ENCODE measurements at places on chromosomes 13 and 19.

DNA sequence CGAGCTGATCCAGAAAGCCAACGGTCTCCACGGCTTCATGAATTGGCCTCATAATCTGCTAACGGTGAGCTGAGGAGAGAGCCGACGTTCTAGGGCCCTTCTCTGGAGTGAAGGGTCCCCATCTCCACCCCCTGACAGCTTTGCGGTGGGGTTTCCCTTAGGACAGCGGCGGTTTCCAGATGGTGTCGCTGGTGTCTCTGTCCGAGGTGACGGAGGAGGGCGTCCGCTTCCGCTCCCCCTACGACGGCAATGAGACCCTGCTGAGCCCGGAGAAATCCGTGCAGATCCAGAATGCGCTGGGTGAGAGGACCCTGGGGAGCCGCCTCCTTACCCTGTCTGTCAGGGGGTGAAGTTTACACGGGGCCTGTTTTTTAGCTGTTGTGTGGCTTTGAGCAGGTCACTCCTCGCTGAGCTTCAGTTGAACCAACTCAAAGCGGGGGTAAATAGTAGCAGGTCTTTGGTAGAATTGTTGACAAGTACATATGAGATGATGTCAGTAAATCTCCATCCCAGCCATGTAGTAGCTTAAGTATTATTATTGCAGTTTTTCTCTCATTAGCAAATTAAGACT is 801 bp downstream of the QTRT1 start:
- DNase-seq = no peak

DNA sequence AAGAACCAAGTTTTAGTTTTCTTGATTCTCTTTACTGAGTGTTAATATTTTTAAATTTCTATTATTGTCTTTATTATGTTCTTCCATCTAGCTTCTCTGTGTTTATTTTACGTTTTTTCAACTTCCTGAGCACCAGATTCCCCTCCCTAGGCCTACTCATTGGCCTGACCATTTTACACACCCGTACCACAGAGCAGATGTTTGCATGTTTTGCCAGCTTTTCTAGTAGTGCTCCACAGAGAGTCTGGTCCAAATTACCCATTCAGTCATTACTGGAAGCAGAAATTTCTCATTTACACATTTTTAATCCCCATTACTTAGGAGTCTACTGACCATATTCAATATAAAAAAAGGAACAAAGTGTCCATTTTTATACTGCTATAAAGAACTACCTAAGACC is 66.9 kb downstream of the ING1 start:
- DNase-seq = no peak

DNA sequence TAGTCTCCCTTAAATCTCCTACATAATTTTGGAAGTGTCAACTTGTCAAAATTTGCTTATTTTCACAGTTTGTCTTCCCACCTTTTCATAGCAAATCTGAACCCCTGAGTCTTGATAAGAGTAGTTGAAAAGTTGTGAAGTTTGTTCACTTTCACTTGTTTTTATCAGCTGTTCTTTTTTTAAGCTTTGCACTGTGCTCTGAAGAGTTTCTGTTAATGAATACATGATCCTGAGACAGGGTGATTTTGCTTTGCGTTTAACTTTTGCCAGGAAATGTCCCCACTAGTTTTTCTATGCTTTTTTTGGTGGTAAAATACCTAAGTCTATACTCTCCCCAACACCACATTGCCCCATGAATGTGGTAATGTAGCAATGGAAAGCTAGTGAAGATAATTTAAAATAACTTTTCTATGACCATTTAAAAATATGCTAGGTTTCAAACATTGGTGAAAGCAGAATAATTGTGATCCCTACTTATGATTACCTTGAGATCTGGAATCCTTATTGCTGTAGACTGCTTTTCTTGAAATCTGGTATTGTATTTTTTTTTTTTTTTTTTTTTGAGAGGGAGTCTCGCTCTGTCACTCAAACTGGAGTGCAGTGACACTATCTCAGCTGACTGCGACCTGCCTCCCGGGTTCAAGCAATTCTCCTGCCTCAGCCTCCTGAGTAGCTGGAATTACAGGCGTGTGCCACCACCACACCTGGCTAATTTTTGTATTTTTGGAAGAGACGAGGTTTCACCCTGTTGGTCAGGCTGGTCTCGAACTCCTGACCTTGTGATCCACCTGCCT is 5.4 kb downstream of the NUP58 start:
- DNase-seq = no peak

DNA sequence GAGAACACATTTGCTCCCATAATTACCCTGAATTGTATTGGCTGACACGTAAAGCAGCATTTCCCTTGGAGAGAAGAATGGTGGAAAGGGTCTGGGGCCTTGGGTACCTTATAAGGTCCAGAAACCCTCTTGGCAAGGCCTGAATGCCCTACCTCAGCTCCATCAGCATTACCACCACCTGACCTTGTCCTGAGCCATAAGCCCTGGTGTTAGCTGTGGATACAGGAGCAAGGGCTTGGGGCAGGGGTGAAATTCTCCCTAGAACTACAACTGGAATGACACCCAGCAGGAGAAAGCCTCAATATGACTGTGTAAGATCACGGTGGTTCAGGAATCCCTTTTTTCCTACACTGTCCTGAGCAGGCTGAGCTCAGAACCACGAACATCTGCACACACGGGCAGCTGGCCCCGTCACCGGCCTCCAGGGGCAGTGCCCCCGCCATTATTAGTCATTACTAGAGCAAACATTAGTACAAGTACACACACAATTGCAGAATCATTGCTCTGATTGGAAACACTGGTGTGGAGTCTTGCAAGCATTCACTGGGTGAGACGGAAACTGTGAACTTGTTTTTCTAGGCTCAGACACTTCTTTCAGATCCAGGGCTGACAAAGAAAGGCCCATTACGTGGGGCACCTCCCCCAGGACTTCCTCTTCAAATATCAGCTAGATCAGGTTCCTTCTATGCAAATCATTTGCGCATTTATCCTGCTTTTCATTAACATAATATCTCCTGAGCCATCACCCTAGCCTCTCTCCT is 26.8 kb upstream of the MTIF3 start:
- no peak for DNase-seq

GRCh38 chr13:108932196-108932595 is 302.8 kb downstream of the MYO16 start:
- DNase-seq = no peak

DNA sequence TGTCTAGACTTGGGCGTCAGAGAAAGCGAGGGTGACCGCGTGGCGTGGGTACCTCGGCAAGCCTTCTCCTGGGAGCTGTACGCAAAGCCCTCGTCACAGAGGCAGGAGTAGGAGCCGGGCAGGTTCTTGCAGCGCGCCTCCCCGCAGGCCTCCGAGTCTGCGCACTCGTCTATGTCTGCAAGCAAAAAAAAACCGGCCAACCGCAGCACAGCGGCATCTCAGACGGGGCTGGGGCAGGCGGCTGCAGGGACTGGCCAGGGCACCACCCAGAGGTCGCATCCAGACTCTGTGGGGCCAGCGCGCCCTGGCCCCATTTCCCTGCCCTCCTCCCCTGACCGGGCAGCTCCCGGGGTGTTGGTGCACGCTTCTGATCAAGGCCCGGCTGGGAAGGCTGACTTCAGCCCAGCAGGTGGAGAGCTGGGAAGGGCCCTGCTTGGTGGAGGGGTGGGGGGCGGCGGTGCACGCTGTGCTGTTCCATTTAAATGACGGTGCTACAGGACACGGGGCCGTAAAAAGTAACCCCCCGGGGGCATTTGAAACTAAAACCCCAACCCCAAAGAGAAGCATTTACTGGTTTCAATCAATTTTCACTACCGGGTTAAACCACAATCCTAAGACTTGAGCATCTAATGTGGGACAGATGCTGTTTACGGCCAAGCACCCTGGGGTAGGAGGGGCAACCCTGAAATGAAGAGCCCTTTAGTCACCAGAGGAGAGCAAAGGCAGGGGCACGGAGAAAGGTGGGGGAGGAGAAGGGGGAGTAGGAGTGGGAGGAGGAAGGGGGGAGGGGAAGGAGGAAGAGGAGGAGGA is 28.2 kb downstream of the GAS6 start:
- DNase-seq = no peak

DNA sequence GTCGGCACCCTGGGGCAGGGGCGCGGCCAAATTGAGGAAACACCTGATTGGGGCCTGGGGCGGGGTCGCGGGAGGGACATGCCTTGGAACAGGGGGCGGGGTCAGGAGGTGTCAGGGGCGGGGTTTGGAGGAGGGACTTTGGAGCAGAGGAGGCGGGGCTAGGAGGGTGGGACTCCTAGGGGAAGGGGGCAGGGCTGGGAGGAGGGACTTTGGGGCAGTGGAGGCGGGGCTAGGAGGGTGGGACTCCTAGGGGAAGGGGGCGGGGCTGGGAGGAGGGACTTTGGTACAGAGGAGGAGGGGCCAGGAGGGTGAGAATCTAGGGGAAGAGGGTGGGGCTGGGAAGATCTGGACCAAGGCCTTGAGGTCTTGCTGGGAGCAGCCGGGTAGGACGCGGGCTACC is 21.9 kb downstream of the GRIN2D start:
- no peak for DNase-seq

DNA sequence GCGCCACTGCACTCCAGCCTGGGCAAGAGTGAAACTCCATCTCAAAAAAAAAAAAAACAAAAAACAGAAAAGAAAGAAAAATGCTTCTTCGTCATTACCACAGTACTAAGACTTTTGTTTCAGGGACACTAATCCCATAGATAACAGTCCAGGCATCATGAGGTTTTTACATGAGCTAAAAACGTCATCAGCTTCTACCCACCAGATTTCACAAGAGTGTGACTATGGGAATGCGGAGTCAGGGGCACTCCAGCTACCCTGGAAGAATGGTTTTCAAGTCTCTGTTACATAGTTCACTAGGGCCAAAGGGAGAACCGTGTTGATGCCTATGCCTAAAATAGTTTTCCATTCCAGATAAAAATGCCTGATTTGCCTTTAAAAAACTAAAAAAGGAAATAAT is 33.2 kb downstream of the RAB20 start:
- no peak for DNase-seq

DNA sequence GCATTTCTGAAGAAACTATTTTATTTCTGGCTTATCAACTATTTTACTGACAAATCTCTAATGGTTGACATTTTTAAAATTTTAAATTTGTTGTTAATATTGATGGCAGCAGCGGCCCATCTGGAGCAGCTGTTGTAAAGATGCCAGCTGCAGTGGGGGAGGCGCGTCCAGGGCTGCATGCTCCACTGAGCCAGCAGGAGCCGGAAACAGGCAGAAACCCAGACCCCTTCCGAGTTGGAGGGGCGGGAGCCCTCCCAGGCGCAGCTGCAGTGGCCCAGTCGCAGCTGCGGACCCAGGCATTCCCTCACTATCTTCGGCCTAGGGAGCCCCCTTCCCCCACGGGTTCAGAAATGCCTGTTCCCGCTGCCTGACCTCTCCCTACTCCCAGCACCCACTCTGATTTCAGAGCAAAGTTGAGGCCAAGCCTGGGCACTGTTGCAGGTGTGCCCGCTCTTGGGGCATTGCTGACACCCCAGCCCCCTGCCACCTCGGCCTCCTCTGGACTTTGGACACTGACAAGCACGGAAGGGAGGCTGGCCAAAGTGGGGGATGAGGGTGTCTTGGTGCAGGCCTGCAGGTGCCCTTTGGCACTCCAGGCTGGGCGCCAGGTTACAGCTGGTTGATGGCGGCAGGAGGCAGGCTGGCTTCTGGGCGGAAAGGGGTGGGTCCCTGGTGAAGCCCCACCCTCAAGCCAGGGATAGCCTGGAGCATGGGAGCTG is 69.2 kb downstream of the PIBF1 start:
- no peak for DNase-seq

DNA sequence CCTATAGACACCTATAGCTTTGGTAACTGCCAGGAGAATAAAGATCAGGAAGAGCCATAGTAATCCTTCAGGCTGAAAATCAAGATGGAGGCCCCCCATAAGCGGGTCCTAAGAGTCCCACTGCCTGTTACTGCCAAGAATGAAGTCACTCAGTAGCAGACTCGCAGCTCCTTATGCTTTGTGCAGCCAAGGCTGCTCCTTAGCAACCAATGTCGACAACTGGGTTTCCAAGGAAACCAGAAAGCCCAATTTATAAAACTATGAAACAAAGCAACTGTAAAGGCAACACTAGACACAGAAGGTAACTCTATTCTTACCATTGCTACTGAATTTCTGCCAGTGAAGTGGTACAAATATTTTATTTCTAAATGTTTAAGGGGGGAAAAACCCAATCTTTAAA is 56.5 kb downstream of the DCLK1 start:
- DNase-seq = no peak

GRCh38 chr19:51136851-51137551 is 5.1 kb upstream of the SIGLEC7 start:
- DNase-seq = no peak

DNA sequence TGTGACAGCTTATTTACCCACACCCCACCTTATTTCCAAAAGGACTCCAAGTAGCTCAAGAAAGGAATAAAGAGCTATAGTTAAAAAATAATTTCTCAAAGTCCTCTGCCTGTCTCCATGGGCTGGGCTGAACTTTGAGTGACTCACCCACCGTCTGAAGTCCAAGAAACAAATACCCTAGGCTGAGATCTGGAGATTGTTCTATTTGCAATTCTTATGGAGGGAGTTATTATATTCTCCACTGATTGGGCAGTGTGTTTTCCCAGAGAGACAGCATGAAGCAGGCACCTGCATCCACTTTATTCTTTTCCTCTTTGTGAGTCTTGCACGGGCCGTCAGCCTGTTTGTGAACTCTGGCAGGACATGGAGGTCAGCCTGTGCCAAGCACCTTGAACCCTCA is 63.2 kb downstream of the SHISA2 start:
- no peak for DNase-seq

- DNase-seq = no peak
These were observed 1181.8 kb downstream of the EFNB2 start for GRCh38 chr13:105353654-105354053.

GRCh38 chr13:45779901-45780300 is 71.7 kb downstream of the SIAH3 start:
- DNase-seq = no peak

DNA sequence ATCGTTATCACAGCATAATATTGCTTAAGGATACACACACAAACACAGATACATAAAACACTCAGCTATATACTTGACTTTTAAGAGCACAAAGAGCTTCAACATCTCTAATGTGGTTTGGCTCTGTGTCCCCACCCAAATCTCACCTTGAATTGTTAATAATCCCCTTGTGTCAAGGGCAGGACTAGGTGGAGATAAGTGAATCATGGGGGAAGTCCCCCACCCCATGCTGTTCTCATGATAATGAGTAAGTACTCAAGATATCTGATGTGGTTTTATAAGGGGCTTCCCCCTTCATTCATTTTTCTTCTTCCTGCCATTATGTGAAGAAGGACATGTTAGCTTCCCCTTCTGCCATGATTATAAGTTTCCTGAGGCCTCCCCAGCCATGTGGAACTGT is 481.4 kb downstream of the PCDH9 start:
- DNase-seq = no peak

- DNase-seq = no peak
These were observed 11.6 kb downstream of the ADPRHL1 start for GRCh38 chr13:113441661-113442060.

GRCh38 chr13:32830336-32831031 is 185.7 kb upstream of the KL start:
- DNase-seq = no peak

GRCh38 chr13:32447894-32448623 is 20.1 kb upstream of the N4BP2L1 start:
- DNase-seq = no peak

Data from right renal cortex interstitium (tissue), 3 donors.